ENCODE measurements at places on chromosomes 11 and 22. TPM values are rescaled to one million over a fixed set of nuclear protein-coding genes. Genes with fewer than 3 reads are reported as not detected.

DNA sequence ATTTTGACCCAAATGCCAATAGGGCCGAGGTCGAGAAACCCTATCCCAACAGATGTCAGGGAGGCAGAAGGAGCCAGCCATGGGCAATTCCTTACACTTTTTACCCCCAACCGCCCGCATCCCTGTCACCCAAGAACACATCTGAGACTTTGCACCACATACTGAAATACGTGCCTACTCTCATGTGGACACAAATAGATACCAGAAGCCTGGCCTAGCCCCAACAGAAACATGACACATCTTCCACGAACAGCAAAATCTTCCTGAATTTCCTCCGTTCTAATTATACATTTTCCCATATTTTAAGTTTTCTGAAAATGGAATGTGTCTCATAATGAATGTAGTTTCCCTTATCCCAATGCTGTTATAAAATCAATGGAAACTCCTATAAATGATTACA lies 64.7 kb downstream of the SLC1A2 start:
- no peak overlapping the region for H3K4me3 ChIP-seq
- H3K27me3 ChIP-seq: no peaks in the 10 kb centered on the region
- DNase-seq: no peak
- H3K36me3 ChIP-seq: no peaks in the 10 kb centered on the region
- H3K4me1 ChIP-seq: no peaks in the 10 kb centered on the region
- H3K27ac ChIP-seq: no peak overlapping the region

- H3K27me3 ChIP-seq: no peaks in the 10 kb centered on the region
- no peak for DNase-seq
- no peak overlapping the region for H3K27ac ChIP-seq
- H3K4me1 ChIP-seq: no peaks in the 10 kb centered on the region
- no peak overlapping the region for H3K4me3 ChIP-seq
- no peaks in the 10 kb centered on the region for H3K36me3 ChIP-seq
Observed at GRCh38 chr11:64690235-64690634, 32.8 kb downstream of the NRXN2 start.

DNA sequence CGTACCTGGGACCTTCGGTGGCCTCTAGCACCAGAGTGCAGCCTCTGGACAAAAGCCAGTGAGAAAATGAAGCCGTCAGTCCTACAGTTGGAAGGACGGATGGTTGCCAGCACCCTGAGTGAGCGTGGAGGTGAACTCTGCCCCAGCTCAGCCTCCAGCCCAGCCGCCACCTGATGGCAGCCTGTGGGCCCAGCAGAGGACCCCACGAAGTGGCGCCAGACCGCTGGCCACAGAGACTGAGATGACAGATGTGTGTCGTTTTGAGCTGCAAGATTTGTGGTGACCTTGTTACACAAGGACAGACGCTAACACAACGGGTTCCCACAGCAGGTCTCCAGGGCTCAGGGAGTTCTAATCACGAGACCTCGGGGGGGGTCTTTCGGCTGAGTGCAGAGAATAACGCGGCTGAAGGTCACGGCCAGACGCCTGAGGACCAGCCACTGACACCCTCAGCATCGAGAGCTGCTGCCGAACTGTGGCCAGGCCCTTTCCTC lies 75.0 kb downstream of the BRD1 start:
- no peak overlapping the region for H3K27ac ChIP-seq
- H3K36me3 ChIP-seq: no peaks in the 10 kb centered on the region
- H3K27me3 ChIP-seq: no peaks in the 10 kb centered on the region
- no peak for DNase-seq
- no peaks in the 10 kb centered on the region for H3K4me1 ChIP-seq
- H3K4me3 ChIP-seq: no peak overlapping the region

DNA sequence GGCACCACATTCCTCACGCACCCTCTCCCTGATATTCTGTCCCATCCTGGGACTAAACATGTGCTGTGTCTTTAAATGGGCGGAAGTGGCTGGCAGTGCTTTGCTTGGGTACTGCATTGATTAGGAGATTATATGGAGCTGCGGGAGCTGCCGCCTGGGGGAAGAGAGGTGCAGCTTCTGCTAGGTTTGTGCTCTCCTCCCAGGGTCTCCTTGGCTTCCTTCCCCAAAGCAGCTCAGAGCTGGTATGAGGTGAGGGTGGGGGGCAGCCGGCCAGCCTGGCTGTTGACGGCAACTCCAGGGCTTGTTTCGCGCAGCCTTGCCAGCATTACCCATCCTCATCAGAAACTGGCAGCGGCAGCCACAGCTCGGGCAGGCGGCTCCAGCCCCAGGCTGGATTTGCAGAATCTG lies 95.4 kb downstream of the GRAMD1B start:
- DNase-seq: no peak
- no peak overlapping the region for H3K27ac ChIP-seq
- H3K4me1 ChIP-seq: no peaks in the 10 kb centered on the region
- H3K36me3 ChIP-seq: no peaks in the 10 kb centered on the region
- no peaks in the 10 kb centered on the region for H3K27me3 ChIP-seq

DNA sequence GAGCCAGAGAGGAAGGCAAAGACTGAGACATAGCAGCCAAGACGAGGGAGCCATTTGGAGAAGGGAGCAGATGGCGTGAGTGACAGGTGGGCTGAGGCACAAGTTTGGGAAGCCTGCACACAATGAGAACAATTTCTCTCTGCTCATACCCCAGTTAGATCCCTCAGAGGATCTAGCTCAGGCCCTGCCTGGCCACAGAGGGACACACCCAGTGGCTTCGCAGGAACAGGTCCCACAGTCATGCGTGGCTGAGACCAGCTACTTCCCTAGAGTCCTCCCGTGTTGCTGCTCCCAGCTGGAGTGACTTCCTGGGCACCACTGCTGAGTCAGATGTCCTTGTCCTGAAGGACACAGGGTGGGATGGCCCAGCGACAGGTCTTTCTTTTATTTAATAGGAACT lies 33.4 kb upstream of the LYVE1 start:
- peak overlapping the region; percentile 89 for H3K27ac ChIP-seq
- no peaks in the 10 kb centered on the region for H3K4me1 ChIP-seq
- DNase-seq: no peak
- peaks cover 3% of the 10 kb centered on the region for H3K36me3 ChIP-seq
- H3K27me3 ChIP-seq: no peaks in the 10 kb centered on the region
- no peak overlapping the region for H3K4me3 ChIP-seq

GRCh38 chr11:110566577-110566976 lies 136.8 kb downstream of the FDX1 start:
- no peaks in the 10 kb centered on the region for H3K4me1 ChIP-seq
- no peak overlapping the region for H3K27ac ChIP-seq
- H3K4me3 ChIP-seq: no peak overlapping the region
- no peak for DNase-seq
- no peaks in the 10 kb centered on the region for H3K27me3 ChIP-seq
- H3K36me3 ChIP-seq: no peaks in the 10 kb centered on the region

The PNPLA5 gene
- total RNA-seq: not detected

The PPME1 gene
- total RNA-seq: 43.2 TPM

The OR51B4 gene
- total RNA-seq: not detected
